Tibial nerve (tissue), 4 donors: ENCODE measurements at places on chromosomes 1 and 21. TPM values are rescaled to one million over a fixed set of nuclear protein-coding genes. Genes with fewer than 3 reads are reported as not detected.

GRCh38 chr1:114043548-114043947 lies 64.3 kb downstream of the OLFML3 start:
- DNase-seq = no peak

Gene ITLN2
- total RNA-seq = not detected

Gene MYBPH
- not detected for total RNA-seq

DNA sequence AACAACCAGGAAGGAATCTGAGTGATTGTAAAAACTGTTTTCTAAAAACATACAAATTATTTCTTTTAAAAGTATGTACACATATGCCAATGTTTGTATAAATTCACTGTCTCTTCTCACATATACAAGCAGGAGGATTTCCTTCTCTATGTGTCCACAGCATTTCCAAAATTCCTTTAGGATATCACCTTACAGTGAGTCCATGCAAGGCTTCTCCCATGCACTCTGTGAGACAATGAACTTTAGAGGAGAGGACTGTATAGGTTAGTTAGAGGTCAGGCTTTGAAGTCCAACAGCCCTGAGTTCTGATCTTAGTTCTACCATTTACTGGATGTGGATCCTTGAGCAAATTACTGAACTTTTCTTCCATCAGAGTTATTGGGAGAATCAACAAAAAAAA lies 34.1 kb upstream of the USH2A start:
- DNase-seq = no peak

Gene TTLL10
- not detected for total RNA-seq

GRCh38 chr21:18954441-18954844 lies 550.9 kb upstream of the TMPRSS15 start:
- no peak for DNase-seq

Gene EEIG2
- total RNA-seq = 20.5 TPM

DNA sequence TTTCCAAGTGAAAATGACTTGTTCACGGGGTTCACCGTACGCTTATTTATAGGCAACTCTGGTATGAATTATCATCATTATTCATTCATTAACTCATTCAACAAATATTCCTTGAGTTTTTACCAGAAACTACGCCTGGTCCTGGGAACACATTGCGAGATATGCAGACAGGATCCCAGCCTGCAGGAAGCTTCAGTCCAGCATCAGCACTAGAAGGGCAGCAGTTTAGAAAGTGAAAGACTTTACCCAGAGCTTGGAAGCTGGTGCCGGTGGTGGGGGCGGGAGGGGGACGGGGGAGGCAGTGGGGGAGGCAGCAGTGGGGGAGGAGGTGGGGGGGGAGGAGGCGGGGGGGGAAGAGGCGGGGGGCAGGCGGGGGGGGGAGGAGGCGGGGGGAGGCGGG lies 55.9 kb downstream of the SETD4 start:
- DNase-seq = no peak

GRCh38 chr1:17775796-17776195 lies 20.7 kb downstream of the ACTL8 start:
- no peak for DNase-seq

DNA sequence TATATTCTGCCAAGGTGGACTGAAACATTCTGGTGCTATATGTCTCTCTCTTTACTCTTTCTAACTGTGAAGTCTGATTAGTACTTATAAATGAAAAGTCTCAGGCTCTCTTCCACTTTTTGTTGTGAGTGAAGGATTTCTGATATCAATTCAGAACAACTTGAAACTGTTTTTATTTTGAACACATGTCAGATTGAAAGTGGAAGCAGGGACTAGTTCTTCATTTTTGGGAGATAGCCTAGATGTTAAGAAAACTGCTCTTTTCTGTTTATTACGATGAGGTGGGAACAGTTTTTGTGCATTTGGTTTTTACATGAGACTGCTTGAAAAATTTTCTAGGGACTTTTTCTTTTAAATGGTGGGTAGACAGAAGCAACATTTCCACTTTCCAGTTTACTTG lies 14.5 kb upstream of the GBP3 start:
- no peak for DNase-seq

DNA sequence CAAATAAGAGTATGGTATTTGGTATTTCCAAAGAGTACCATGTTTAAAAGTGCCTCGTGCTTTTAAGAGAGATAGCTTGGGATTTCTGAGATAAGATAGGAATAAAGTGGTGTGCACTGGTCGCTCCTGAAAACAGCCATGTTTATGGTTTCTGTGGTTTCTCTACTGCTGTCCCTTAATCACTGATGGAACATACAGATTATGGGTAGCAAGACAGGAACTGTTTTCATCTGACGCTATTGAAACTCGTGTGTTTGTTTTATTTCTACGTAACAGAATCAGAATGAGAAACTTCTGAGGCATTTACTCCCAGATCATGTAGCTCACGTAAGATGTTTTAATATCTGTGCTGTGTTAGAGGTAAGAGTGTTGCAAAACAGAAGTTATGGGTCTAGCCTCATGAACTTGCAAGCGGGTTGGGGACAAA lies 126.0 kb downstream of the KIAA0319L start:
- DNase-seq = no peak

Gene COL8A2
- total RNA-seq = 55.9 TPM

- no peak for DNase-seq
Observed at GRCh38 chr1:208852911-208853310, 608.7 kb upstream of the PLXNA2 start.

Gene HAO2
- not detected for total RNA-seq

Gene MAP3K21
- total RNA-seq = 1.8 TPM

Gene PROK1
- total RNA-seq = 4.6 TPM

Gene BARHL2
- not detected for total RNA-seq

- no peak for DNase-seq
Observed at GRCh38 chr1:66278260-66279021, 255.5 kb upstream of the SGIP1 start.

GRCh38 chr21:45365186-45365607 lies 39.8 kb upstream of the COL18A1 start:
- DNase-seq = no peak

DNA sequence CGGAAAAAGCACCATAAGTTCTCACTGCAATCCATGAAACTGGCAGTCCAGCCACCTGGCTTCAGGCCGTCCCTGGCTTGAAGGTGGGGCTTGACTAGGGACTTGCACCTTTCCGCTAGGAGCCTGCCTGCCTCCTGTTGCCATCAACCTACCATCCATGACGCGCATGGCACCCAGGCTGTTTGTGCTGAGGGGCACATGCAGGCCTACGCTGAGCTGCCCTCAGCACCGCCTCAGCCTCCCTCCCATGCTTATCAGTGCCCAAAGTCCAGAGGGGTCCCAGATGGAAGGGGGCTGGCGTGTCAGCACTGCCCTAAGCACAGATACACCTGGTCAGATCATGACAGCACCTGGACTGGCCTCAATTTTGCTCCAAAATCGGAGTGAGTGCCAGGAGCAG lies 190.2 kb upstream of the LYPLAL1 start:
- DNase-seq = no peak

DNA sequence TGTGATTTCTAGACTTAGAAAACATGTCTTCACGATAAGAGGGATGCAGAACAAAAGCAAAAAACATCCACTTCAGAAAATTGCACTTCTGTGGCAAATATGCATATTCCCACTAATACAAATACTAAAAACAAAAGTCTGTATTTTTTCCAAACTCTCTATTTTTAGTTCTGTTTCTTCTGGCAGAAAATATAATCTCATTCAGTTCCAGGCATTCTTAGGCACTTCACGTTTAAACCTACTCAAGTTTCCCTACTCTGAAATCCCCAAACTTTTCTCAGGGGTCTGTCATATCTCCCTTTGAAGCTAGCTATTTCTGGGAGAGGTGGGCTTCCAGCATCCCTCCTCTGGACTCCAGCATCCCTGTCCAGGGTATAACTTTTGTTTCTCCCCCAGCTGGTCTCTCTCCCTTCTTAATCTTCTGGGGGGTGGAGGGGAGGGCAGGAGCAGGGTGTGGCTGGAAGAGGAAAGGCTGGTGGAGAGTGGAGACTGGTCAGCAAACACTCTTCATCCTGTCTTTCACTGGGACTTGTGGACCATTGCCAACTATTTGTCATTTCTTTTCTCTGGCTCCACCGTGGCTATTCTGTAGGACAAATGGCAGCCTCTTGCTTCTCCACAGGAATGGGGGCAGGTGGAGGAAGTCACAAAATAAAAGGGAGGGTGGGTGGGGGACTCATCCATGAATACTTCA lies 19.6 kb upstream of the NCF2 start:
- peak; percentile 34 for DNase-seq

Gene FCRL2
- total RNA-seq = not detected

DNA sequence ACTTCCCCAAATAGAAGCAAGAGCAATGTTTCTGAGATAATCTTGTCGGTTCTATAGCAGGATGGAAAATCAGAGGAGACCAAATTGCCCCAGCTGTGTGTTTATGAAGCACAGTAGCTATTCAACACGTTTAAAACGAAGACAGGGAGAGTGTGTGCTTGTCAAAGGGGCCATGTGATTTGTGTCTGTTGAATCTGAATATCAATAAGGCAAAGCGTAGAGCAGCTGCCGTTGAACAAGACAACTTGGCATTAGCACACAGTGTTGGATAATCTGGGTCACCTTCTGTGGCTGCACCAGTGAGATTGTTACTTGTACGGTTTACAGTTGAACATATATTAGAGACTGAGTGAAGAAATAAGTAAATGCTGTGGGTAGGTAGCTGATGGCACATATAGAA lies 1.0 kb downstream of the CRB1 start:
- DNase-seq = no peak

- DNase-seq = peak; percentile 63
Observed at GRCh38 chr1:27605796-27606707, 2.1 kb upstream of the AHDC1 start.

DNA sequence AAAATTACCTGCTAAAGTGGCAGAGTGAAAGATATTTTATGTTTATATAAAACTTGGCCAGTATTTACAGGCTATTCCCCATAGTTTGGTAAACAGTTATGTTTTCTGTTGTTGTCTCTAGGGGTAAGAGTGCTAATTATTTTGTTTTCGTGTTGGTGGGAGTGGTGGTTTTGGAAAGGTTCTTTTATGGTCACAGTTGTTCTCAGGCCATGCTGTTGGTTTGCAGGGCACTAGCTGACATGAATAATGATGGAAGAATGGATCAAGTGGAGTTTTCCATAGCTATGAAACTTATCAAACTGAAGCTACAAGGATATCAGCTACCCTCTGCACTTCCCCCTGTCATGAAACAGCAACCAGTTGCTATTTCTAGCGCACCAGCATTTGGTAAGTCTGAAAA lies 92.5 kb downstream of the ITSN1 start:
- no peak for DNase-seq

Gene GJA9
- not detected for total RNA-seq

DNA sequence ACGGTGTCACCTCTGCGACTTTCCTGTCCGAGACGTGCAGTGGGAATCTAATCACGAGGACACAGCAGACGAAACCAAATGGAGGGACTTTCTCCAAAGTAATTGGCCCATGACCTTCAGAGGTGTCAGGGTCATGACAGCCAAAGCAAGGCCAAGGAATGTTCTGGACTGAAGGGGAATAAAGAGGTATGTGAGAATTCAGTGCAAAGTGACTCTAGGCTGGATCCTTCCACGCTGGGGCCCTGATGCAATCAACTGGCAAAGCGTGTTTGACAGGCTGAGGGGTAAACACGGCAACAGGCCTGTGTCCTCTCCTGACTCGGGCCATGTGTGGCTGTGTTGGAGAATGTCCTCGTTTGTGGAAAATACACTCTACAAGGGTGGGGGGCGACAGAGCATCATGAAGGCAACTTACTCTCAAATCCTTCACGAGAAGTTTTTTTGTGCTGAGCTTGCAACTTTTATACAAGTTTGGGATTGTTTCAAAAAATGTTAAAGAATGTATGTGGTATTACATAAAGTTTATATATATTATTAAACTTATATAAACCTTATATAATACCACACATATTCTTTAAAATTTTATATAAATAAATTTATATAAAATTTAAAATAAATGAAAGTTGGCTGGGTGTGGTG lies 1.7 kb downstream of the CFAP74 start:
- DNase-seq = no peak

Gene ACTA1
- total RNA-seq = not detected

Gene DDOST
- 95.7 TPM for total RNA-seq

DNA sequence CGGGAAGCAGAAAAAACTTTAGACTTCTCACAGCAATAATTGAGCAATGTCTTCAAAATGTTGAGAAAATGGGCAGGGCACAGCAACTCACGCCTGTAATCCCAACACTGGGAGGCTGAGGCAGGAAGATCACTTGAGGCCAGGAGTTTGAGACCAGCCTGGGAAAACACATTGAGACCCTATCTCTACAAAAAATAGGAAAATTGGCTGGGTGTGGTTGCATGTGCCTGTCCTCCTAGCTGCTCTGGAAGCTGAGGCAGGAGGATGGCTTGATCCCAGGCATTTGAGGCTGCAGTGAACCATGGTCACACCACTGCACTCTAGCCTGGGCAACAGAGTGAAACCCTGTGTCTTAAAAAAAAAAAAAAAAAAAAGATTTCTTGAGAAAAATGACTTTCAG lies 7.8 kb upstream of the ZFP69 start:
- DNase-seq = no peak

- DNase-seq = no peak
Observed at GRCh38 chr21:31869750-31870149, 3.1 kb upstream of the HUNK start.

GRCh38 chr1:95370691-95371562 lies 136.9 kb downstream of the RWDD3 start:
- no peak for DNase-seq

GRCh38 chr1:159068886-159069285 lies 7.7 kb downstream of the AIM2 start:
- DNase-seq = no peak

DNA sequence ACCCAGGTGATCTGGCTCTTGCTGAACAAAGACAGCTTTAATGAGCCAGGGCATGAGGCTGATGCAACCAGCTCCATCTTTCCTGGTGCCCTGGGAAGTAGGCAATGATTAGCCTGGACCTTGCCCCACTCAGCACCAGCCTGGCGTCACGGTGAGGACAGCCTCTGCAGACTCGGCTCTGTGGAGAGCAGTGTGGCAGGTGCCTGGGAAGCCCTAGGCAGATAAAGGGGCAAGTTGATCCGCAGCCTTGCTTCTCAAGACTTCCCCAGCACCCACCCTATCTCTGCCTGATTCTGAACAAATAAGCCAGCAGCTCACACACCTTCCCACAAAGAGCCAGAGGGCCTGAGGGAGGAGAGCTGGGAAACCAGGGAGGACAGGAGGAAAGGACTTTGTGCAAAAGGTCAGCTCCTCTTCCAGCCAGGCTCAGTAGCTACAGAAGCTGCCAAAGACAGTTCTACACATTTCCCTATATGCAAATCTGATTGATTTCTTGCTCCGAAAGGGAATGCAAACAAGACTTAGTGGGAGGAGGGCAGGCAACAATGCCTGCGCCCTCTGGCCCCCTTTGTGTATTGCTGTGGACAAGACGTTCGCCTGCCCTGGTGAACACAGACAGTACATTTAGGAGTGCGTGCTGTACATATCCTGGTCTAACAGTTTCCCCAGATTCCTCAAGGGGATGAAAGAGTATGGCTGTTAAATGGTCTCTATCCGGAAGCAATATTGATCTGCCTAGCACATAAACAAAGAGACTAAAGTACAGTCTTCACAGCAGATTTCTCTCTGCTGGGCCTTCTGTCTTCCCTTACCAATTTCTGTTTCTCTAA lies 63.8 kb downstream of the BCAR3 start:
- DNase-seq = no peak

DNA sequence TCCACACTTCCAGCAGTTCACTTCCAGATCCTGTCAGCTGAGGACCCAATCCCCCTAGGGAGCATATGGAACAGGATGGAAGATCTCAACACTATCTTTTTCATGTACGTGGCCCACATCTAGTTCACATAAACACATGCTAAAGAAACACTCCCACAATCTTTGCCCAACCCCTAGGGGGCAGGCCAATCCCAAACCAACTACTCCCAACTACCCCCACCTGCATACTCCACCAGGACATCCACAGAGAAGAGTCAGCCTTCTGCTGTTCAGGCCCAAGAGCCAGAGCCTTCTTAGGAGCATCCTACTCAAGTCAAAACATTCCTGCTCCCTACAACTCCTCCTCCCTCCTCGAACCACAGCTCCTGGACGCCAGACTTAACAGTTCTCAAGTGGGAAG lies 5.6 kb upstream of the SLC5A9 start:
- no peak for DNase-seq
